Fibroblast of lung (primary cell): ENCODE measurements at places on chromosomes 1 and 21.

DNA sequence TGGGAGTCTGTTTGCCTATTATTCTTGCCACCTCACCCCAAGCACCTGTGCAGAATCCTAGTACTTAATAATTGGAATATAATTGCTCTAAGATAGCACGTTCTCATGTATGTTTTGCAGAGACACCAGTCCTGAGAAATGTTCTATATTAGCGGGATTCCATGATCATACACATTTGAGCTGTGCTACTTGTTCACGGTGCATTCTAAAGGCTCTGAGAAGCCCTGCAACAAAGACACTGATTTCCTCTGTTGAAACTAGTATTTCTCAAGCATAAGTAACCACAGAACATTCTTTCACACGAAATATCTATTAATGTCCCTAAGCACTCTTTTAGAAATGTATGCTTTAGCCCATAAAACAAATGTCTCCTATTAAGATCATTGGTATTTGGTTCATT lies 109.4 kb downstream of the BARHL2 start:
- DNase-seq: no peak

DNA sequence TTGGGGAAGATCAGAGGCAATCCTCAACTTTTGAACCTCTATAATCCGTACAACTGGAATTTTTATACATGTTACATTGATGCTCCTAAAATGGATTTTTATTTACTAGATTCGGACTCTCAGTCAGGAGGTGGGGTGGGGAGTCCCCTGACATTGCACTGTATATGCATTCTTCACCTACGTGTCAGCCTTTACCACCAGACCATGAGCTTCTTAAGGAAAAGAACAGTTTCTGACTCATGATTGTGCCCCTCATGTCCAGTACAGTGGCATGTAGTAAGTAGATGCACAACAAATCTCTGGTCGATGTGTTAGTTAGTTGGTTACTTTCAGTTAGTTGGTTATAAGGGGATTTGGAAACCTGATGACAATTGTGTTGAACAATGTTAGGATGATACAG lies 15.4 kb downstream of the LPAR3 start:
- peak; percentile 48 for DNase-seq

DNA sequence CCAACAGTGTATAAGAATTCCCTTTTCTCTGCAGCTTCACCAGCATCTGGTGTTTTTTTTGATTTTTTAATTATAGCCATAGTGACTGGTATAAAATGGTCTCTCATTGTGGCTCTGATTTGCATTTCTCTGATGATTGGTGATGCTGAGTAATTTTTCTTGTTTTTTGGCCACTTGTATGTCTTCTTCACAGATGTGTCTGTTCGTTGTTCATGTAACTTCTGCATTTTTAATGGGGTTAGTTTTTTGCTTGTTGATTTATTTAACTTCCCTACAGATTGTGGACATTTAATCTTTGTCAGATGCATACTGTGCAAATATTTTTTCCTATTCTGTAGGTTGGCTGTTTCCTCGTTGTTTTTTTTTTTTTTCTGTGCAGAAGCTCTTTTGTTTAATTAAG lies 20.5 kb upstream of the OR2L5 start:
- no peak for DNase-seq

DNA sequence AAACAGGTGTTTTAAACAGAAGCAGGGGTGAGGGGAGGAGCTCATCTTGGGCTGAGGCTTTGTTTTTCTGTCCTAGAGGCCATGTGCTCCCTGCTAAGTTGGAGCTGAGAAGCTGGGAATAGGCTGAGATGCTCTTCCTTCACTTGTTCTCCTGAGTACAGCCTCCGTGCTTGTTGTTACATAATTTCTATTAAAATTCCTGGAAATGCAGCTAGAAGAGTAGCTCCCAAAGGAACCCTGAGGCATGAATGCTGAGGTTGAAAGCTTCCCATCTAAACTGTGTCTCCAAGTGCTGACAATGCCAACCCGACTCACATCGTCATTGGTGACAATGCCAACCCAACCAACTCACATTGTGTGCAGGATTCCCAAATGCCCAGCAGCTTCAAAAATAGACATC lies 12.6 kb upstream of the ITPKB start:
- DNase-seq: no peak

DNA sequence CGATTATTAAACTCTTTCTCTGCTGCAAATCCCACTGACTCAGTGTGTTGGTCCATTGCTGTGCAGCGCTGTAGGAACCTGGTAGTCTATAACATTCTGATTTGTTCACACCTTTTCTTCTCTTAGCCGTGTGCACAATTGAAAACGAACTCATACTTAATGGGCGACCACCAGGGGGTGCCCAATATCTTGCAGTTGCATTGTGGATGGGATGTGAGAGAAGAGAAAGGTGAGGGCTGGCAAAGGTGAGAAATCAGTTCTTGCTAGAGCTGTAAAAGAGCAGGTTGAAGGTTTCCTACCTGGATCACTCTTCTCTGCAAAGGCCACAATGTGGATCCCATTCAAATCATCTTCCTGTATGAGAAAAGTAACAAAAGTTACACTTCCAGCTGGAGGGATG lies 51.0 kb downstream of the CASQ2 start:
- DNase-seq: peak; percentile 27
